ENCODE measurements at places on chromosomes 1 and 21.

DNA sequence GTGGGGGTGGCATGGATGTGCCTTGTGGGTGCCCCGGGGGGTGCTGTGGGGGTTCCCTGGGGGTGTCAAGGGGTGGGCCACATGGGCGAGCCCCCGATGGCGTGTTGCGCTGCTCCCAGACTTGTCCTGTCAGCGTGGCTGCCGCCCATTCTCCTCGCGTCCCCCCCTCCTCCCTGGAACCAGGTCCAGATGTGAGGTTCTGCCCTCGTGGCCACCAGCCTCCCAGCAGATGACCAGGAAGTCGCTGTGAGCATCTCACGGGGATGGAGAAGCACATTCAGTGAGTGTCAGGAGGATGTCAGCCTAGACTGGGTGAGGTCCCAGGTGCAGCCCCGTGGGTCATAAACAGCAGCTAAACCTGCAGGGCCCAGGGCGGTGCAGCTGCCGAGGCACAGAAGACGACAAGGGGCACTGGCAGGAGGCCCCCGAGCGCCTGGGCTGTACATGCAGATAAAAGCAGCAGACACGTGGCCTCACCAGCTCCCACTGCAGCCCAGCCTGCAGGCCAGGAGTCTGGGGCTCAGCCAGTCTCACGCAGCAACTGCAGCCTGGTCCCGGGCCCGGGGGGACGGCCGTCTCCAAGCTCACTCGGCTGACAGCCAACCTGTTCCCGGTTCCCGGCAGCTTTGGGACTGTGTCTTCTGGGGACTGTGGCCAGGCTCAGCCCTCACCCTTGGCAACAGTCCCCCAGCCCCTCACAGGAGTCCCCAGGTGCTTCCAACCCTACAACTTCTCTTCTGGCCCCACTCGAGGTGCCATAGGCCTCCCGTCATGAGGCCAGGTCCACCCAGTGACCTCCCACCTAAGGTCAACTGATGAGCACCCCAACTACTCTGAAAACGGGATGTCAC lies 17.5 kb upstream of the COL6A2 start:
- H3K36me3 ChIP-seq: no peaks in the 10 kb centered on the region
- DNase-seq: no peak
- H3K27ac ChIP-seq: no peak overlapping the region
- peaks cover 79% of the 10 kb centered on the region for H3K27me3 ChIP-seq
- no peak overlapping the region for H3K4me3 ChIP-seq

DNA sequence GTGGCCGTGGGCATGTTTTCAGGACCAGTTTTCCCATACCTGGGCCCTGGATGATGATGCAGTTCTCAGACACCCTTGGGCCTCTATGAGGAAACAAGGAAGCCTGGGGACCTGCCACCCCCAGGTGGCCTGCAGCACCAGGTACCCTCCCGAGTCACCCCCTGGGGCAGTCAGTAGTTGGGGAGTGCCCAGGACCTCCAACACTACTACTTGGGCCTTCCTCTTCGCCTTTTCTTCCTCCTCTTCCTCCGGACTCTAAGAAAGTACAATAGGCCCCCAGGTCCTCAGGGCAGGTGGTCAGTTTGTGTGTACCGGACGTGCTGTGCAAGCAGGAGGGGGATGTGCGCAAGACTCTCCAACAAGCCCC lies 11.9 kb upstream of the SRARP start:
- no peak for DNase-seq
- H3K4me3 ChIP-seq: no peak overlapping the region
- H3K27ac ChIP-seq: no peak overlapping the region

DNA sequence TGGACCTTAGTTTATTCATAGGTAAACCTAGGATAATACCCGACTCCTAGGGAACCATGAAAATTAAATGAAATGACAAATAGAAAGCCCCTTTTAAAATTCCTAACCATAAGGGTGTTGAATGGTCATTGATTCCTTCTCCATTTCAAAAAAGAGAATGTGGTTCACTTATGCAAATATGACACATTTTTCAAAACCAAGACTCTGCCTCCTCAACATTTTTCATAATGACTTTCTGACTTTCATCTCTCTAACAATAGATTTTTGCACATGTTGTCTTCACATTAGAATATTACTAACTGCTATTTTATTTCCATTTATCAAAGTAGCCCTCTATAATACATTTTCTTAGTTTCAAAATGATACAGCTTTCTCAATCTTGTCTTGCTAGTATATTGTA lies 169.1 kb downstream of the NTNG1 start:
- no peak overlapping the region for H3K27ac ChIP-seq
- no peak overlapping the region for H3K4me3 ChIP-seq
- H3K36me3 ChIP-seq: no peaks in the 10 kb centered on the region
- H3K27me3 ChIP-seq: no peaks in the 10 kb centered on the region
- no peak for DNase-seq

GRCh38 chr1:116910379-116911187 lies 867 bp downstream of the PTGFRN start:
- H3K4me1 ChIP-seq: peaks cover 42% of the 10 kb centered on the region
- H3K36me3 ChIP-seq: peaks cover 7% of the 10 kb centered on the region
- no peaks in the 10 kb centered on the region for H3K27me3 ChIP-seq
- peak overlapping the region; percentile 74 for H3K27ac ChIP-seq

DNA sequence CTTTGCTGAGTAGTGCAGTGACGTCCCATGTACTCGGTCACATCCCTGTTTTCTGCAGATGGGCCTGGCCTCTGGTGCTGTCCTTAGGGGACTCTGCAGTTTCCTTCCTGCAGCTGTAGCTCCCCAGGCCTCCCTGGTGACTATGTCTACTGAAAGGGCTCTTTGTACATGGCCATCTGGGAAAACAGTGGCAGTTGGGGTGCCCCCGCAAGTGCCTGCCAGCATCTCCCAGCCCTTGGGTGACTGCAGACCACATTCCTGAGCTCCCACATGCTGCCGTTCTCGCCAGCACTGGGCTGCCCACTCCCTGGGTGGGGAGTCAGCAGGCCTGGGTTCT lies 37.5 kb upstream of the KCNA10 start:
- H3K4me1 ChIP-seq: no peaks in the 10 kb centered on the region
- H3K27me3 ChIP-seq: peaks cover 38% of the 10 kb centered on the region
- DNase-seq: no peak
- no peaks in the 10 kb centered on the region for H3K36me3 ChIP-seq
- H3K4me3 ChIP-seq: no peak overlapping the region

- H3K27me3 ChIP-seq: no peaks in the 10 kb centered on the region
- DNase-seq: peak; percentile 26
- peak overlapping the region; percentile 77 for H3K4me3 ChIP-seq
- peaks cover 27% of the 10 kb centered on the region for H3K36me3 ChIP-seq
- H3K4me1 ChIP-seq: peaks cover 32% of the 10 kb centered on the region
Observed at GRCh38 chr1:224433041-224433691, 1.4 kb downstream of the WDR26 start.

DNA sequence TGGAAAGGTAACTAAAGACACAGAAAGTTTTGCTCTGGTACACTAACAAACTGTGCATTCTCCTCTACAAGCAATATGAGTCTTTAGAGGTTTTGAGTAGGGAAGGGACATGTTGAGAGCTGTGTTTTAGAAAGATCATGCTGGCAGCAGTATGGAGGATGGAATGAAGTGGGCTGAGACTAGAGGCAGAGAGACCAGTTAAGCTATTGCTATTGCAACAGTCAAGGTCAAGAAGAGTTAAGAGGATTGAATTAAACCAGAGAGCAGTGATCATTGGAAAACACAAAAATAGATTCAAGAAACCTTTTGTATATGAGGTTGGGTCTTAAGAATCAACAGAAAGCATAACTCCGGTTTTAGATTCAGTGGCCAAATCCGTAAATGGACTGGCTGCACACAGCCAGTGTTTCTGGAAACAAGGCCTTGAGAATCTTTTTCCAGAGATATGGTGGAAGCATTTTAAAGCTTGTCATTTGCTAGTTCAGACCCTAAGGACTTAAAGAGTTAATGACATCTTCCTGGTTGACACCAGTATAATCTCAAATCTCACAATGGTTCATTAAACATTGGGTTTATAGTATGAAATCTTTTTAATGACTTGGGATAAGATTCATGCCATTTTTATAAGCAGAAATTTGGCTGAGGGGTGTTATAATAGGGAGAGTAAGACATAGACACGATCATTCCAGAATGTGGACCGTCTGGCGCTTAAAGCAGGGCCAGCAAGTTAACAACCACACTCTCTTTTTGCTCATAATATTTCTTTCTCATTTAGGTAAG lies 177.9 kb downstream of the NR5A2 start:
- no peak overlapping the region for H3K4me3 ChIP-seq
- no peaks in the 10 kb centered on the region for H3K36me3 ChIP-seq
- H3K27me3 ChIP-seq: no peaks in the 10 kb centered on the region
- no peak for DNase-seq
- H3K4me1 ChIP-seq: no peaks in the 10 kb centered on the region

DNA sequence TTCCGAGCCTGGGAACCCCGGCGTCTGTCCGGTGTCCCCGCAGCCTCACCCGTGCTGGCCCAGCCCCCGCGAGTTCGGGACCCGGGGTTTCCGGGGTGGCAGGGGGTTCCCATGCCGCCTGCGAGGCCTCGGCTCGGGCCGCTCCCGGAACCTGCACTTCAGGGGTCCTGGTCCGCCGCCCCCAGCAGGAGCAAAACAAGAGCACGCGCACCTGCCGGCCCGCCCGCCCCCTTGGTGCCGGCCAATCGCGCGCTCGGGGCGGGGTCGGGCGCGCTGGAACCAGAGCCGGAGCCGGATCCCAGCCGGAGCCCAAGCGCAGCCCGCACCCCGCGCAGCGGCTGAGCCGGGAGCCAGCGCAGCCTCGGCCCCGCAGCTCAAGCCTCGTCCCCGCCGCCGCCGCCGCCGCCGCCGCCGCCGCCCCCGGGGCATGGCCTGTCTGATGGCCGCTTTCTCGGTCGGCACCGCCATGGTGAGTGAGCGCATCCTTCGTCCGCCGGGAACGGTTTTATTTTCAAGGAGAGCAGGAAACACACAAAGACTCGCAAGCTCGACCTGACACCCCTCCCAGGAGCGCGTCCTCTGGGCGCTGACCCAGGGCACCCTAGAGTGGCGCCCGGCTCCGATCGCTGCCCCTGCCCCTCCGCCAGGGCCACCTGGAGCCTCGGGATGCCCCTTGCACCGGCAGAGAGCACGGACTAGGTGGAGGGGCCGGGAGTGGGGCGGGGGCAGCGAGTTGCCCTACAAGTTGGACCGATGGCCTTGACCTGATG lies at the start of gene ABCG1:
TSS of gene ABCG1 (plus strand) at position 305 of the 770 bp plus-strand sequence. CDS start at position 428, 123 bp downstream.
- H3K27me3 ChIP-seq: peaks cover 28% of the 10 kb centered on the region
- no peak for DNase-seq
- H3K36me3 ChIP-seq: no peaks in the 10 kb centered on the region
- no peak within 1 kb of the TSS for H3K27ac ChIP-seq
- peaks cover 8% of the 10 kb centered on the region for H3K4me1 ChIP-seq
- no peak within 1 kb of the TSS for H3K4me3 ChIP-seq

GRCh38 chr1:169149555-169150286 lies 43.2 kb downstream of the ATP1B1 start:
- H3K27ac ChIP-seq: no peak overlapping the region
- no peaks in the 10 kb centered on the region for H3K27me3 ChIP-seq

DNA sequence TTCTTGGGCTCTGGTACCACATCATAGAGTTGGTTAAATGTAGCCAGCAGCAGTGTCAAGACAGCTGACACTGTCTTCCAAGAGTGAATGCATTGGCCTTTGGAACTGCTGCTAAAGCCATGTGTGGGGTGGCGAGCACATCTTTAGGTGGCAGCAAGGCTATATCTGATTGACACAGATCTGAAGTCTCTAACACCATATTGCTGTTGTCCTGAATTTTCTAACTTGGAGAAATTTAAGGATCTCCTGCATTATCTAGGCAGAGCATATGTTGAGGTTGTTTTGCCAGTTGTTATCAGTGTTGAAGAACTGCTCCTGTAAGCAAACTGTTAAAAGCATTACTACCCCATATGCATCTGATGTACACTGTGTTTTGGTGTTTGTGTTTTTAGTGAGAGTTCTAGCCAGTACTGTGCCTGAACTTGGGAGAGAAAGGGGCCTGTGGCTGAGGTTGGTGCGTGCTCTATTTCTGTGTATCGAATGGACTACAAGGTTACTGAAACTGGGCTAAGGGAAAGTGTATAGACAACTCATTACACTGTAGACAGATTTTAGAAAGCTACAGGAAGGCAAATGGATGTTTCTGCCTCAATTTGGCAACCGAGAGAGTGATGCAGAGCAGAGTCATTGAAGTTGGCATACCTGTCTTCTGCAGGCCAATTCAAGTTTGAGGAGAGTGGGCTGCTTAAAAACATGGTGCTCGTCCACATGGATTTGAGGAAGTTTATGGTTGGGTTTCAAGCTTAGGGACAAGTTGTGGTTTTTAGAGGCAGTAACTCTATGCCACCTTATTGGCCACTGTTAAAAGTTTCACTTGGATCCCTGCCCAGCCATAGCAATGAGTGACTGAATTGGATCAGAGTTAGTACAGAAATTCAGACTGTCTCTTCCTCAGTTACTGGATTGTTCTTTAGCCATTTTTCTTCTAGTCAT lies 16.9 kb downstream of the DYRK3 start:
- H3K27ac ChIP-seq: peak overlapping the region; percentile 71
- H3K36me3 ChIP-seq: peaks cover 54% of the 10 kb centered on the region

- peaks cover 2% of the 10 kb centered on the region for H3K27me3 ChIP-seq
- H3K4me1 ChIP-seq: no peaks in the 10 kb centered on the region
- no peak for DNase-seq
Observed at GRCh38 chr1:47637111-47637685, 199.4 kb downstream of the FOXD2 start.

- no peaks in the 10 kb centered on the region for H3K4me1 ChIP-seq
- no peak for DNase-seq
- peaks cover 14% of the 10 kb centered on the region for H3K27me3 ChIP-seq
Observed at GRCh38 chr1:107964336-107965109, 457 bp downstream of the VAV3 start.

DNA sequence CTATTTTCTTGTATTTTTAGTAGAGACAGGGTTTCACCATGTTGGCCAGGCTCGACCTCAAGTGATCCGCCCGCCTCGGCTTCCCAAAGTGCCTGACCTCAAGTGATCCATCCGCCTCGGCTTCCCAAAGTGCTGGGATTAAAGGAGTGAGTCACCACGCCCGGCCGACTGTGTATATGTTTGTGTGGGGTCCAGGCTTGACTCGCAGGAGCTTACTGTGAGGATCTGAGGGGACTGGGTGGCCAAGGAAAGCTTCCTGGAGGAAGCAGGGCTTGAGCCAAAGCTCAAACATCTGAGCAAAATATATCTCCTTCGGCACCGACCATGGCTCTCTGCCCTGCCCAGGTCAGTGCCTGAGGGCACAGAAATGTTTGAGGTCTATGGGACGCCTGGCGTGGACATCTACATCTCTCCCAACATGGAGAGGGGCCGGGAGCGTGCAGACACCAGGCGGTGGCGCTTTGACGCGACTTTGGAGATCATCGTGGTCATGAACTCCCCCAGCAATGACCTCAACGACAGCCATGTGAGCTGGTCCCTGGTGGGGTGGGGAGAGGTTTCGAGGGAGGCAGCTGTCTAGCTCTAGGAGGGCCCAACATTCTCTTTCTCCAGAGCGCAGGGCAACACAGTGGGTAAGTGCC lies 10.5 kb downstream of the PADI3 start:
- H3K4me3 ChIP-seq: no peak overlapping the region
- no peaks in the 10 kb centered on the region for H3K4me1 ChIP-seq
- peaks cover 60% of the 10 kb centered on the region for H3K27me3 ChIP-seq
- DNase-seq: peak; percentile 32

DNA sequence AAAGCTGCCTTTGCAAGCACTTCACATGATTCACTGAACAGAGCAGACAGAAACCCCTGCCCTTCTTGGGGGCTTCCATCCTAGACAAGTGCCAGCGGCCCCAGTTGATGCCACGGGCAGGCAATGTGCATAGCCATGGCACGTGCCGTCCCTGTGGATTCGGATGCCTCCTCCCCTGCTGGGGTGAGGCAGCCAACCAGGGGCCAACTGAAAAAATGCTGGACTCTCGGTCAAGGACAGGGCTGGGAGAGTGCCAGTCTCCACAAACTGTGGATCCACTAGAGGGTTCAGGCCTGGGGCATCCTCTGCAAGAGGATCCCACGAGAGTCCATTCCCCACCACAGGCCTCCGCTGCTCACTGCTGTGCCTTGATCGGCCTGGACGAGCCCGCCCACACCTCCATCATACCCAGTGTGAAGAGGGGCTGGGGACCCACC lies 3.8 kb downstream of the JMJD4 start:
- no peak overlapping the region for H3K4me3 ChIP-seq
- no peaks in the 10 kb centered on the region for H3K27me3 ChIP-seq
